ENCODE measurements at places on chromosomes 16 and 17.

GRCh38 chr16:80208743-80209142, 332.1 kb upstream of the DYNLRB2 start:
- peak; percentile 15 for DNase-seq

GRCh38 chr17:6100146-6100545, 30.0 kb downstream of the WSCD1 start:
- no peak for DNase-seq

GRCh38 chr17:5874486-5874885, 195.7 kb upstream of the WSCD1 start:
- DNase-seq, result peak; percentile 17

GRCh38 chr16:72473631-72474030, 301.7 kb upstream of the PMFBP1 start:
- DNase-seq, result no peak

- peak; percentile 56 for DNase-seq
Observed at GRCh38 chr17:59004338-59005111, 102.2 kb downstream of the TRIM37 start.

DNA sequence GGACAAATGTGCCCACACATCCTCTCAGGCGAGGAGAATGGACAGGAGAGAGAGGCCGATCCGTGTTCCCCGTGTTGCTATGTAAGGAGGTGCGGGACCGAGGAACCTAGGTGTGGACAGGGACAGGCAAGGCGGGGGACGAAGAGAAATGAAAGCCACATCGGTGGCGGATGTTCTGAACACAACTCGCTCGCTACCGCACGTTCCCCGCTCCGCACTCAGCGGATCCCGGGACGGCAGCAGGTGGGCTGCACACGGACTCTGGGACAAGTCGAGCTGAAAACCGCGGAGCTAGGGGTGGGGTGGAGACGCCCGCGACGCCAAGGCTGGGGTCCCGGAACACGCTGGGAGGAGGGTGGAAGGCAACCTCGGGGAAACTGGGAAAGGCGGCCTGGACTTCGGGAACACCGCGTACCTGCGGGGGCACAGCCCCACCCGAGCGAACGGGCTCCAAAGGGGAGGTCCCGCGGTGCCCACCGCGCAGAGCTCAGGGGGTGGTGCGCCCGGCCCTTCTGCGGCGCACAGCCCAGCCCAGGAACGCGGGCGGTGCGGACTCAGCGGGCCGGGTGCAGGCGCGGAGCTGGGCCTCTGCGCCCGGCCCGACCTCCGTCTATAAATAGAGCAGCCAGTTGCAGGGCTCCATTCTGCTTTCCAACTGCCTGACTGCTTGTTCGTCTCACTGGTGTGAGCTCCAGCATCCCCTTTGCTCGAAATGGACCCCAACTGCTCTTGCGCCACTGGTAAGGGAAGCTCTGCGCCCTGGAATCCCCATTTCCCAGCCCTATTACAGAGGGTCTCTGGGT, at the start of gene MT1E:
MT1E (plus strand) TSS at position 642 of the 803 bp plus-strand sequence; CDS start at position 713, 71 bp downstream.
- no peak for DNase-seq

DNA sequence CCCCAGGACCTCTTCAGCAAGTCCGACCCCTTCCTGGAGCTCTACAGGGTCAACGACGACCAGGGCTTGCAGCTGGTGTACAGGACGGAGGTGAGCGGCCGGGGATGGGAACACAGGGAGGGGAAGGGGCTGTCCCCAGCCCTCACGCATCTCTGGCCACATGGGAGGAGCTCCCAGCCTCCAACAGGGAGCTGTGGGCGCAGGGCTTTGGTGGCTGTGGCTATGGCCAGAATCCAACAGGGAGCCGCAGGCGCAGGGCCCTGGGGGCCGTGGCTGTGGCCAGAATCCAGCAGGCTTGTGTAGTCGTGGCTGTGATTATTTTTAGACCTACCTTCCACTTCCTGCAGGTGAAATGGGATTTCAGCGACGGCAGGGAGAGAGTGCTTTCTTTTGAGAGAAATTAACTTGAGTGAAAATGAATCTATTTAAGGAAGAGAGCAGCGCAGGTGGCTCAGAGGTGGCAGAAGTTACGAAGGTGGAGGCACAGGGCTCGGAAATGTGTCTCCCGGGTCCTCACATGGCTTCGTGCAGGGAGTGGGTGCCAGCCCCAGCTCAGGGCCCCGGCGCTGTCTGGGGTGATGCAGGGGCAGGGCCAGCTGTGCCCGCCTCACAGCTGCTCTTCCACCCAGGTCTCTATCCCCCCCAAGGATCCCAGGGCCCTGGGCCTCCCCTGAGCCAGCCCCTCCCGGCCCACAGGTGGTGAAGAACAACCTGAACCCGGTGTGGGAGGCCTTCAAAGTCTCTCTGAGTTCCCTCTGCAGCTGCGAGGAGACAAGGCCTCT, 9.4 kb downstream of the CPNE7 start:
- DNase-seq, result no peak

DNA sequence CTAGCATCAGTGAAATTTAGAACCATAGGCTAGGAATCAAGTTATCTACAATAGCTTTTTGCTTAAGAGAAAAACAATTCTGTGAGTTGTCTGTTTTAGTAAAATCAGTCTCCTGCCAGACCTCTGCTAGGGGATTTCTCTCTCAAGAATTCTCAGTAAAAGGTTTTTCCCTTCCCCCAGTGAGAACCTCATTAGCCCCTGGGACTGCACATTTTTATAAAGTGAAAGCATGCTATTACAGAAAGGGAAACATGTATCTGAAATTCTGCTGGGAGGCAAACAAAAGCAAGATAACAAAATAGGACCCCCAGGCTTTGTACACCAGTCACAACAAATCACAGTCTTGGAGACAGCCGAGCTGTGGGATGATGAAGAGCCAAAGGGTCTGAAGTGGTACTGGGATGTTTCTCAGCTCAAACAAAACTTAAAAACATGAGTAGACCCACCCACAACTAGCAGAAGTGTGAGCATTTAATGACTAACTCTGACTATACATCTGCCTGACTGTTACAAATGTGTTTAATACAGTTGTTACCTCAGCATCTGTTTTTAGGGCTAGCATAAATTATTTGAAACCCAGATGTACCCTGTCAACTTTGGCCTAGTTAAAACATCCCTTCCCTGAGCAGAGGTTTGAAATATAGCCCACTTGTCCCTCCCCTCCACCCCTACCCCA, 20.0 kb upstream of the GLG1 start:
- DNase-seq, result no peak

- DNase-seq, result no peak
Observed at GRCh38 chr17:83093506-83093905, 14.1 kb downstream of the METRNL start.

DNA sequence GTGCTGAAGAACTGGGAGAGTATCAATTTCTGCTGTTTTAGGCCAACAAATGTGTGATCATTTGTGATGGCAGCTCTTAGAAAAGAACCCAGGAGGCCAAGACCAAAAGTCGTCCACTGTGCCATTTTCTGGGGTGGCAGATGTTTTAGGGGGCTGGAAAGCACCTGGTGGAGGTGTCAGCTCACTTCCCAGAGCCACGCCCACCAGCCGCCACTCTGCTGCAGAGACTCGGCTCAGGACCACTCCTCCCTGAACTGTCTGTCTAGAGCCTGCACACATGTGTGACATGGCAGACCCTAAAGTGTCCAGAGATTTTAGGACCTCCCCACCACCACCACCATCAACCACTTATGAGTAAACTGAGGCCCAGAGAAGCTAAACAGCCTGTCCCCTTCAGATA, 23.9 kb upstream of the RPL38 start:
- no peak for DNase-seq

All from right lung (tissue), 10 donors.